PC-9 (cell line): ENCODE measurements at places on chromosomes 5 and 9.
A peak's percentile ranks its signal among the peaks of the same experiment; 100 is the strongest.

DNA sequence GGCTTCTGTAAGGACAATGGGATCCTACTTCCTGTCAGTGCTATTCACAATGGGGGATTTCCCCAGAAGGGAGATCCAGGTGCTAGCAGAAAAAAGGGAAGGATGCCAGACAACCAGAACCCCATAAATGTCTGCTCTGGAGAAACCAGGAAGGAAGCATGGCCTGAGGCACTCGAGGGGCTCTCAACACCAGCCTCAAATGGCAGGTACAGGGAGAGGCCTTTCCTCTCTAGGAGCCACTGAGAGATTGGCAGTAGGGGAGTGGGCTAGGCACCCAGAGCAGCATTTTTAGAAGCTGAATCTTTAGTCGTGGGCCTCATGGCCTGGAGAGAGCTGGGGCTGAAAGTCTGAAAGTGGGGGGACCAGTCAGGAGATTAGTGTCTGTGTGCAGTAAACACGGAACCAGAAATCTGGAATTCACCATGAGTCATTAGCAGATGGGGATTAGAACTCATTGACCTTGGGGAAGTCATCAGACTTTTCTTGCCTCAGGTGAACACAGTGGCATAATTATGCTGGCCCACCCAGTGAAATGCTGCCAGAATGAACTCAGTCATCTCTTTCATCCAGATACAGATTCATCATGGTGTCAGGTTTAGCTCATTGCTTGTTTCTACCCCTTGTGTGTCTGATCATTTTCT, 28.3 kb downstream of the ARHGEF28 start:
- peak; percentile 61 for DNase-seq

DNA sequence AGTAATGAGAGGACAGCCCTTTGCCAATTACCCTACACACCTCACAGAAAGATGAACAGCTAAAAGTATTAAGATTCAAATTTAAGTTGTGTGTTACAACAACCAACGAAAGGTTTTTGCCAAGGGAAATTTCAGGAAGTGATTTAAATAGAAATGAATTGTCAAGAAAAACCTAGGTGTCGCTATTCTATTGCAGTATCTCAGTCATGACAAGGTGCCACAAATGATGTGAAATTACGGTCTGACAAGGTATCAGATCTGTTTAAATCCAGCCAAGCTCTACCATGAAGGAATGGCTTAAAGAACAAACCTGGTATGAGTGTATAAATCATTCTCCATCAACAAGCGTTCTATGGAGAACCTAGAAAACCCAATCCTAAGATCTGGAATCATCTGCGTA, 189.7 kb downstream of the ATPSCKMT start:
- no peak for DNase-seq

- DNase-seq, result no peak
Measured at GRCh38 chr9:109109967-109110328, 9.8 kb downstream of the TMEM245 start.

DNA sequence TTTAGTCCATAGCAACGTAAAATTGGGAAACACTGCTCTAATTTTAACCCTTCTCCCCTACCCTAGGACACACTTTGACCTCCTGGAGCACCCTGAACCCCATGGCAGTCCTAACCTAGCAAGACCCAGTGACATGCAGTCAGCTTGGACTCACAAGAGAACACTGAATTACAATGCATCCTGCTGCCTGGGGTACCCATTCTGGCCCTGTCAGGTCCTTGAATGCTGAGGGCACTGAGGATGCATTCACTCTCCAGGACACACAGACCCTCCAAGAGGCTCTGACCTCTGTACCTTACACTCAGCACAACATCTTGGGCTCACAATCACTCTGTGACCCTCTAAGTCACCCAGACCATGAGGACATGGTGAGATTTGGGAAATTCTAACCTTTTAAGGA, 1.8 kb upstream of the PROP1 start:
- DNase-seq, result no peak

DNA sequence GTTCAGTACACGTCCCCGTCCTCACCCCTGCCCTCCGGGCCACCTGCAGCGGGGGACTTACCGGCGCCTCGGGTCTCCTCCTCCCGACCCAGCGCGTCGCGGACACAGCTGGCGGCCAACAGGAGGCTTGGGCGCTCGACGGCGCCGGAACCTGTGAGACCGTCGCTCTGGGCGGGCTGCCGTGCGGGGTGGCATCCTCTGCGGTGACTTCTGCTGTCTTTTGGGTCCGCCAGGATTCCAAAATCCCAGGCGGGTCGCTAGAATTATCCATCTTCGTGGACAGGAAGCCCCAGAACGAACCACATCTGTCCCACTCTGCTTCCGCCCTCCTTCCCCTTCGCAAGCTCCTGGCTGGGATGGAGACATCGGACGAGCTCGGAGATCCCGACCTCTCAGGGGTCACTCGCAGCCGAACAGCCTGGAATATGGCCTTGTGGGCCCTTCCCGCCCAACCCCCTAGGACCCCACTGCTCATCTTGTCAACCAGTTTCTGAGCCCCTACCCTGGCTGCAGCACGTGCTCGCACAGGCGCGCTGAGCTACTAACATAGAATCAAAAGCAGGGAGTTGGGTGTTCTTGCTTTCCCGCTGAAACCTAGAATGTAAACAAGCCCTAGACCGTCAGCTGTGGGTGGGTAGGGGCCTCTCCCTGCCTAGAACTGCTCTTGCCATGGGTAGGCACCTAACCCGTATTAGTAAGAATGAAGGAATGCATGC, 947 bp upstream of the MARCHF3 start:
- no peak for DNase-seq

DNA sequence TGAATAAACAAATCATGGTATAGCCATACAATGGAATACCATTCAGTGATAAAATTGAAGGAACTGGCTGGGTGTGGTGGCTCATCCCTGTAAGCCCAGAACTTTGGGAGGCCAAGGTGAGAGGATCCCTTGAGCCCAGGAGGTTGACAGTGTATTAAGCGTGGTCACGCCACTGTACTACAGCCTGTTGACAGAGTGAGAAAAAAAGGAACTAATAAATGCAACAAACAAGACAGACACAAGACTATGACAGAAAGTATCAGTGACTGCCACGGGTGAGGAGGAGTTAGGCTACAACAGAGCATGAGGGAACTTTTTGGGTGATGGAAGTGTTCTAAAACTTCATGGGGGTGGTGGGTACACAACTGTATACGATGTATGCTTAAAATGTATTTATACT, 2.2 kb downstream of the FNIP1 start:
- DNase-seq, result no peak

GRCh38 chr9:116475201-116475600, 211.9 kb upstream of the TRIM32 start:
- no peak for DNase-seq

GRCh38 chr5:103541569-103541968, 21.0 kb downstream of the NUDT12 start:
- no peak for DNase-seq

- DNase-seq, result no peak
Measured at GRCh38 chr5:171476701-171477100, 57.3 kb downstream of the FGF18 start.

- DNase-seq, result no peak
Measured at GRCh38 chr5:142944140-142944539, 174.0 kb downstream of the ARHGAP26 start.

DNA sequence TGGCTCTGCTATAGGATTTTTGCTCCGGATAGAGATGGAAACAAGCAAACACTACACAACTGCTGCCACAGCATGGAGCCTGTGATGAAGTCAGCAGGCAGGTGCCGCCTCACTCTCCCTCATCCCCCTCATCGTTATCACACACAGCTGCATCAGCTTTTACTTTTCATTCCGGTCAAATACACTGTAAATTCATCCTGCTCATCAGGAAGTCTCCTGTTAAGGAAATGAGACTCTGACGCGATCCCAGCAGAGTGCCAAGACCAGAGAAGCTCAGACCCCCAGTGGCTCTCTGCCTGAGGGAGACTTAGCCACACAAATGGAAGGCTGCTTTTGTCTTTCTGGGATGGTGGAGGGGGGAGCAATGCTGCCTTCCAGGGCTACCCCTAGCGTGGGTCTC, 270.2 kb downstream of the ELAVL2 start:
- DNase-seq, result no peak

GRCh38 chr5:2178071-2178477, 295.3 kb upstream of the IRX4 start:
- DNase-seq, result no peak

DNA sequence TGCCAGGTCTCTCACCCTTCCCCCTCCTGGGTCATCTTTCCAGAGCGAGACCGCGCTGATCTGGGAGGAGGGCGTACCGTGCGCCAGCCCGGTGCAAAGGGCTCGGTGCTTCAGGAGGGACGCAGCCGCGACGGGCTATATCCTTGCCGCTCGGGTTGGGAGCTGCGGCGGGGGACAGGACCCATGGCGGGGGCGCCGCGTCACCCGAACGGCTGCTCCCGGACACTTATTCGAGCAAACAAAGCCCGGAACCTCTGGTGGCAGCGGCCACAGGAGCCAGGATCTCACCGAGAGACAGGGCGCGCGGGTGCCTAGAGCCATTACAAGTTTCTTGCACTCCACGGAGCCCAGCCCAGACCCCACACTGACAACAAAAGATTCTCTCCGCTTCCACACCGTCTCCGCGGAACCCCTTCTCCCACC, 1.3 kb downstream of the SEMA6A start:
- no peak for DNase-seq

DNA sequence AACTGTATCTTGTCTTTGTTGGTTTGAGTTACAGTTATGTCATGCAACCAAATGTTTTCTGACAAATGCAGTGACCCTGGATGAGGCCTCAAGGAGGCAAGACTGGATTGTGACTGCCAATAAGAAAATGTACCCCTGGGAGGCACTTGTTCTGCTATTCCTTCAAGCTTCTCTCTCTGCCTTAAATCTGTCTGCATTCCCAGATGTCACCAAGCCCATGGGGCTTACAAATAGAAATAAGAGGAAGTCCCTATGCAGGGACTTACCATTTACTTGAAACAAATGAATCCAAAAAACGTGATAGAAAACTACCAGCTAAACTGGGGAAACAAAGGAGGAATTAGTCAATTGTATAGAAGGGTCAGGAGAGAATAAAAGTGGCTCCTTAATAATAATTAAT, 8.2 kb upstream of the PARP8 start:
- no peak for DNase-seq

DNA sequence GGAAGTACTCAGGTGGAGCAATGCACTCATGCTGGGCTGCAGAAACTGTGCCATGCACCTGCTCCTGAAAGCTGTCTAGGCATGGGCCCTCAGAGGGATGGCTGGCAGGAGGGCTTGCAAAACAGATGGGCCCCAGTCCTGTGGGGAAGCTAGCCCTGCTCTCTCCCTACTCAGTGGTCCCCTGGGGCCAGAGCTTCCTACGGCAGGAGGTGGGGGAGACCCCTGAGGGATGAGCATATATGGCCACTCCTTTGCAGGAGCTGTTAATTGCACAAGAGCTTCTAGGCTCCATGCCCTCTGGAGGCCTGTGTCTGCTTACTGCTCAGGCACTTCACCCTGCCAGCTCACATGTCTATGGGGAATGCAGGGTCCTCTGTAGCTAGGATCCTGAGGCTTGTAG, 545.3 kb upstream of the PTPRD start:
- no peak for DNase-seq

- DNase-seq, result peak; percentile 49
Measured at GRCh38 chr9:136283291-136284235, 20.3 kb downstream of the CCDC187 start.

DNA sequence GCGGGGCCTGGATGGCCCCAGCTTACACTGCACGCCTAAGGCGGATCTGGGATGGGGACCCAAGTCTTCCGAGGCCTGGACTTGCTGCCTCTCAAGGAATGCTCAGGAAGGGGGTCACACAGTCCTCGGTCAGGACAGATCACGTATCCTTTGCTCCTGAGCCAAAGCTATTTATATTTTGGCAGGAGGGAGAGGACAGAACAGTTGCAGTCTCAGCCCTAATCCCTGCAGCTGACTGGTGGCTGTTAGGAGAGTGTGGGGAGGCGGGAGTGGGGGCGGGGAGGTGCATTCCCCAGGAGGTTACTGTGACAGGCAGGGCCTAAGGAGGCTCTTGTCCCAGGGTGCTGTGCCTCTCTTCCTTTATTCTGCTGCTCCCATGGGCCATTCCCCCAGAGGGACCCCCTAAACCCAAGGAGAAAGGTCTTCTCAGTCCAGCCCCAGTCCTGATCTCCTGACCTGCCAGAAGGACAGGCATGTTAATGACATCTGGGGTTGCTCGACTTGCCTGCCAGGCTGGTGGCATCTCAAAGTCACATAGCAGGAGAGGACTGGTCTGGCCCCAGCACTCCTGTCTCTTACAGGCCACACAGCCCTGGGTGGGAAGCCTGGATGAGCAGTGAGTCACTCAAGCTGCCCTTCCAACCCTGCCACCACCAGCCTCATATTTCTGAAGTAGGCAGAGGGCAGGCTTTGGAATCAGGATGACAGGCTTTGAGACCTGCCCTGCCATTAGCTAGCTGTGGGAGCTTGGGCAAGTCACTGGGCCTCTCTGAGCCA, 51.9 kb downstream of the COL27A1 start:
- no peak for DNase-seq

- DNase-seq, result no peak
Measured at GRCh38 chr5:67021962-67022361, 174.6 kb downstream of the CD180 start.

DNA sequence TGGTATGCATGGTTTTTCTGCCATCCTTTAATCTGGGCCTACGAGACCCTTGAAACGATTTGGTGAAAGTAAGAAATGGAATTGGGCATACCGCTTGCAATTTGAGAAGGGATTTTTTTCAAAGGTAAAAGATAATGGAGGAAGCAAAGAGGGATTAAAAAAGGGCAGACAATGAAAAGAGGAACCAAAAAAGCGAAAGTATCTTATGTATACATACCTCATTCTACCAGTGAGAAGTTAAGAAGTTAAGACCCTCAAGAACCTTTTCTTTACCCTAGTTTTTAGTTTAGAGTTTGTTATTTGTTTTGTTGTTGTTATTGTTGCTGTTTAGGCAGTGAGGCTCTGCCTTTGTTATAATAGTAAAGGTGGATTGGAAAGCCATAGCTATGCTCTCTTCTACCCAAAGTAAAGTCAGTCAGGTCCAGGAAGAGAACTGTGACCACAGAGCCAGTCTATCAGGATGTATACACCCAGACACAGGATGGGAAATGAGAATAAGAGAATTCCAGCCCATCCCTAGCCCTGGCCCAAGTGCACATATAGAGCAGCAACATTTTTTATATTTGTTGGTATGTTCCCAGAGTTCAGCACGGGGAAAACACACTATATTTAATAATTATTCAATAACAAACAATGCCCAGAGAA, 166.6 kb downstream of the RFX3 start:
- no peak for DNase-seq

- no peak for DNase-seq
Measured at GRCh38 chr5:42074353-42074752, 149.3 kb downstream of the FBXO4 start.

DNA sequence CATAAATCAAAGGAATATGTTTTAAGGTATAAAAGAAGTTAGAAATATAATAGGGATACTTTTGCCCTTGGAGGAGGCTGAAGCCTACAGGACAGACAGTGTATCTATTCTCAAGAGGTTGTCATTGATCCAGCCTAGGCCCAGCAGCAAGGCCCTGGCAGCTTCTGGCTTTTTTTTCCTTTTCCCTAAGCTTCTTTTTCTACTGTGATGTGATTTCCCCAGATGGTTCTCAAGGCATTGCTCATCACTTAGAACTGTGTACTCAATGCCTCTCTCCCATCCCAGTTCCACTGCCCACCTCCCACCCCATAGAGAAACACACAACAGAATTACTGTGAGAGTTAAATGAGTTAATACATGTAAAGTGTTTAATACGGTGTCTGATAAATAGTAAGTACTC, 88.6 kb downstream of the SLC44A1 start:
- no peak for DNase-seq

- DNase-seq, result no peak
Measured at GRCh38 chr9:75685062-75685461, 205.4 kb upstream of the PCSK5 start.

- DNase-seq, result no peak
Measured at GRCh38 chr5:154166901-154167791, 23.4 kb upstream of the GALNT10 start.
